GM19239 (cell line): ENCODE measurements at places on chromosomes 4 and X.

GRCh38 chrX:103918050-103918449 is 44.4 kb upstream of the TMSB15B start:
- DNase-seq = peak; percentile 32

GRCh38 chr4:38500433-38500832 is 163.6 kb upstream of the KLF3 start:
- DNase-seq = no peak

DNA sequence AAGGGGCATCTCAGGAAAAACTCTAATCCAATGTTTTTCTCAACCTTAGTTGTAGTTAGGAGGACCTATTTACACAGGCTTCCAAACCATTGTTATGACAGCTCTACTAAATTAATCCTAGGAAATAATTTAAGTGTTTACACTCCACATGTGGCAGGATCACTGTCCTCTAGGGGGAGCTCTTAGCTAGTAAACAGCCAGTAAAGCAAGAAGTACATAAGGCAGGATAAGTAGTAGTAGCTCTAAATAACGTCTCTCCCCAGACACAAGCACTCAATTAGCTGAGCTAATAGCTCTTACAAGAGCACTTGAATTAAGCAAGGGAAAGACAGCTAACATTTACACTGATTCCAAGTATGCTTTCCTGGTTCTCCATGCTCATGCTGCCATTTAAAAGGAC is 37.3 kb downstream of the NUDT11 start:
- no peak for DNase-seq

DNA sequence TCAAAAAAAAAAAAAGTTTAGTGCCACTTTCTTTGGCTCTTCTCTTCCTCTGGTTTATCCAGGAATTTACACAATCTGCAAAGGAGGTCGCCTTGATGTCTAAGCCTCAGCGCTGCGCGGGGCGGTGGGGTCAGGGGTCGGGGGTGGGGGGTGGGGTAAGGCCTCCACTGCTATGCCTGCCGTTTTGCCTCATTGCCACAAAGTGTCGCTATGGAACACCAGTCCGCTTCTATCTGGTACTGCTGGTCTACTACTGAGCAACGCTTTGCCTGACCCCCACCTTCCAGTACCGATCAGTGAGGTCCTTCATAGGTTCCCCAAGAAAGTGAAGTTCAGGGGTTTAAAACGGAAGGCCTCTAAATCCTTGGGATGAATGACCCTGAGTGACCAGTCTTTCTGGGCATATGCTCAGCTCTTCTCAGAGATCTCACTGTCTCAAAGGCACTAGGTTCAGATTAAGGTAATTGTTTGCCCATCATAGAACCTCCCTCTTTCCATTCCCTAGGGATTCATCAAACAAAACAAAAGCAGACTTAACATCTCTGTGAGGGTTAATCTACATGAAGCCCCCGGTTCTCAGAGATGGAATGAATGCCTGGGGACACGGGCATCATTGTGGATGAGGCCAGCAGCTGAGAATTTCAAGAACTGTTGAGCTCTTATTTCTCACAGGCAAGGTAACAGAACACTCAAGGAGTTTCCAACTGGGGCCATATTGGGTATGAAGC is 16.9 kb upstream of the TSR2 start:
- no peak for DNase-seq

DNA sequence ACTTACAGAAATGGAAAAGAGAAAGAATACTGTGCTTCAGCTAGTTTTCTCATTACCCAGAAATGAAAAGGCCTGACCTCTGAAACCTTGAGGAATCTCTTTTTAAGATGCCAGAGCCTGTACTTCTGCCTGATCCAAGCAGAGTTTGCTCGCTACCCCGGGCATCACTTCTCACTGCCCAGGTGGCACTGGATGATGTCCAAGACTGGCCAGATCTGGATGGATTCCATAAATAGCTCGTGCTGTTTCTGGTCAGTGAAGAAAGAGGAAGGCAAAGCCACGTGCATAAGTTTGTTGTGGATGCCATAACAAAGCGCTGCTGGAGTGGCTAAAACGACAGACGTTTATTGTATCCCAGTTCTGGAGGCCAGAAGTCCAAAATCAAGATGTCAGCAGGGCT is 133.5 kb downstream of the TBL1X start:
- no peak for DNase-seq

DNA sequence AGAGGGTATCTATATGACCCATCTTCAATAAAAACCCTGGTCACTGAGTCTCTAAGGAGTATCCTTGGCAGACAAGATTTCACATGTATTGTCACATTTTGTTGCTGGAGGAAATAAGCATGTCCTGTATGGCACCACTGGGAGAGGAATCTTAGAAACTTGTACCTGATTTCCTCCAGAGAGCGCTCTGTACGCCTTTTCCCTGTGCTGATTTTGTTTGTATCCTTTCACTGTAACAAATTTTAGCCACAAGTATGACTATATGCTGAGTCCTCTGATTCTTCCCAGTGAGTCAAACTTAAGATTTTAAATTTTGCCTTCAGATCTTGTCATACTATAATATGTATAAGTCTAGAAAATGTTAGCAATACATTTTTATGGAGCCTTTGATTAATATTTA is 102.8 kb downstream of the ITIH6 start:
- no peak for DNase-seq
